Frontal cortex (tissue), 4 donors: ENCODE measurements at places on chromosomes 7 and 10. TPM values are rescaled to one million over a fixed set of nuclear protein-coding genes. Genes with fewer than 3 reads are reported as not detected.

DNA sequence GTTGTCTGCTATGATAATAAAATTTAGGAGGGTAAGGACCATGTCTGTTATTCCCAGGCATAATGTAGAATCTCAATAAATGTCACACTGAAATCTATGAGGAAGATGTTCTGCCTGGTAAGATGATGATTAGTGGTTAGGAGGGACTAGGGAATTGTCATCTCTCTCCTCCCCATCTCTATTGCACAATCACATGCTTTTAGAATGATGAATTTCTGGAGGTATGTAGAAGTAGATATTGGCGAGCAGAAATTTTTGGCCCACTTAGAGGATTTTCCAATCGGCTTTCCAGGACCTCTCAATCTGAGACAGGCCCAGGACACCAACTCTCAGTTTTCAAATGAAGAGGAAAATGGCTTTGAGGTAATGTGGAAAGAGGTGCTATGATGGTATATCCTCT lies 2.0 kb upstream of the PITX3 start:
- no peak for DNase-seq

DNA sequence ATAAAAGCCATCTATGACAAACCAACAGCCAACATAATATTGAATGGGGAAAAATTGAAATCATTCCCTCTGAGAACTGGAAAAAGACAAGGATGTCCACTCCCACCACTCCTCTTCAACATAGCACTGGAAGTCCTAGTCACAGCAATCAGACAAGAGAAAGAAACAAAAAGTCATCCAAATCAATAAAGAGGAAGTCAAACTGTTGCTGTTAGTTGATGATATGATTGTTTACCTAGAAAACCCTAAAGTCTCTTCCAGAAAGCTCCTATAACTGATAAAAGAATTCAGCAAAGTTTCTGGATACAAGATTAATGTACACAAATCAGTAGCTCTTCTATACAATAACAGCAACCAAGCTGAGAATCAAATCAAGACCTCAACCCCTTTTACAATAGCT lies 285.1 kb upstream of the PHF14 start:
- no peak for DNase-seq

DNA sequence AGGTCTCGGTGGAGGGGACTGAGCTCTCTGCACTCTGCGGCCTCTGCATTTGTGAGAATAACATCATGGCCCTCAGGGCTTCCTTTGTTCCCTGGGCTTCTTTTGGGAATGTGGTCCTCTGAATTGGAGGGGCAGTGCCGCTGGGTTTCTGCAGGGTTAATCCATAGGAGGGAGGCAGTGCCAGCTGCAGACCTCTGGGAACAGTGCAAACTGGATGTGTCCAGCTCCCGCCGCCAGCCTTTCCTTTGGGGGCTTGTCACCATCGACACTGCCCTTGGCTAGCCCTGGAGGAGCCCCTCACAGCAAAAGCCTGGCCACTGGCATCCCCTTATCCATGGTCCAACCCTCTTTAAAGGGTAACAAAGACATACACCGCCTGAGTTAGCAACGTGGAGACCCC lies 174.0 kb downstream of the WDR37 start:
- no peak for DNase-seq

- no peak for DNase-seq
These were observed 125.8 kb upstream of the PDSS1 start for GRCh38 chr10:26571655-26572054.

- no peak for DNase-seq
These were observed 130.5 kb upstream of the UNC5B start for GRCh38 chr10:71081912-71082311.

DNA sequence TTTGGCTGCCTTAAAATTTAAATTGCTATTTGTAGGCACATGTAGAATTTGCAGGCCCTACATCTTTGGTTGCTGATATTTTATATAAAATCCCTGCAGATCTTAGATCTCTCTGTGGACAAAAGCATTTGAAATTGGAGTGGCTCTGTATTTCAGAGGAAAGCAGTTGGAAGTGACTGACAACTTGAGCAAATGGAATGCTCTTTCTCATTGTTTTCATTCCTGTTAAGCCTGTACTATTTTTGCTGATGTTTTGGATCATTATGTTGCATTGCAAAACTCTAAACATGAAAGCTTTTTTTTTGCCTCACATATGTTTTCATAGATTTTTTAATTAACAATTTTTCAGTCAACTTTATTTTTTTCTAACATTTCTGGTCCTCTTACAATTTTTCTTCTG lies 251.2 kb upstream of the MDFIC start:
- DNase-seq: no peak

- peak; percentile 31 for DNase-seq
These were observed 593 bp downstream of the CDK13 start for GRCh38 chr7:39950473-39951225.

DNA sequence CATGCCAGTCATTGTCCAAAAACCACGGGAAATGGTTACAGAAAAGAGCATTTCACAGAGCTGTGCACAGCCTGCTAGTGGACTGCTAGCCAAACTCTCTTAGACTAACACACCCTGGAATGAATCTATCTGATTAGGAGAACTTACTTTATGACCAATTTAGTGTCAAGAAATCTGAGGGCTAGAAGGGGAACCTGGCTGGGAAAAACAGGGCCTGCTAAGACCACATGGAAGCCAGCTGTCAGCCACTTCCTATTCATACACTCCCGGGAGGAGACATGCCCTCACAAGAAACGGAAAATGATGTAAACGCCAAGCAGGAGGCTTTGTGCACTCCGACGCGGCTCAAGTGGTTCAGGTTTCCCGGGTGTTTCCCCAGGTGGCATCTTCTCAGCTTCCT lies 54.8 kb downstream of the MPP7 start:
- no peak for DNase-seq

DNA sequence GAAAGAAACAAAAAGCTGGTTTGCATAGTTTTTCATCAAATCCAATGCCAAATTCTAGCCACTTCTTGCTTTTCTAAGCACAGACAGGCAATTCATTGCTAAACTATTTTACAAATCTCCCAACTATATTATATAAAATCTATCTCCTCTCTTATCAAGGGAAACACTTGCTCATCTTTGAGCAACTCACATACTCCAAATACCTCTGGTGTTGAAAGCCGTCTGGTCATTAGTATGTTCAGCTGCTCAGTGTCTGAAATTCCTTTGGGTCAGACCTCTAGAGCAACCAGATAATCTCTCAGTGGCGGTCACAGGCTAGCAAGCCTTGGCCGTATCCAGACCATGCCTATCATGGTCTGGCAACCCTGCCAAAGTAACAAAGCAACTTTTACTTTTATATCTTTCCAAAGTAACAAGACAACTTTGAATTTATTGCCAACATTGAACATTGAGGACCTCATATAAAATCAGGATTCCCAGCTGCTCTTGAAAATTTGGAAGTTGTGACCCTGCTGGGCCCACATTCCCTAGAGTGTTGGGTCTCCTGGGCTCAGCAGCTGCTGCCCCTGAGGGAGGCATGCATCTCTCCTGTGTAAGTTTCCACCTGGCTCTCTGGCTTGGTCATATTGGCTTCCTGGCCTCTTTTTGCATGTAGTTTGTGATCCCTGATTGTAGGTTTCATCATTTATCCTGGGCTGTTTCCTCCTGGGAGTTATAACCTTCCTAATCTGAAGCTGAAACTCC lies 56.8 kb upstream of the LANCL2 start:
- no peak for DNase-seq

GRCh38 chr10:103685880-103686669 lies 169.3 kb downstream of the SH3PXD2A start:
- DNase-seq: peak; percentile 78

- DNase-seq: no peak
These were observed 166.9 kb downstream of the PAXIP1 start for GRCh38 chr7:154836021-154836448.

GRCh38 chr10:127978481-127978880 lies 71.6 kb downstream of the PTPRE start:
- no peak for DNase-seq

- no peak for DNase-seq
These were observed 50.1 kb upstream of the DPYSL4 start for GRCh38 chr10:132136689-132137088.

DNA sequence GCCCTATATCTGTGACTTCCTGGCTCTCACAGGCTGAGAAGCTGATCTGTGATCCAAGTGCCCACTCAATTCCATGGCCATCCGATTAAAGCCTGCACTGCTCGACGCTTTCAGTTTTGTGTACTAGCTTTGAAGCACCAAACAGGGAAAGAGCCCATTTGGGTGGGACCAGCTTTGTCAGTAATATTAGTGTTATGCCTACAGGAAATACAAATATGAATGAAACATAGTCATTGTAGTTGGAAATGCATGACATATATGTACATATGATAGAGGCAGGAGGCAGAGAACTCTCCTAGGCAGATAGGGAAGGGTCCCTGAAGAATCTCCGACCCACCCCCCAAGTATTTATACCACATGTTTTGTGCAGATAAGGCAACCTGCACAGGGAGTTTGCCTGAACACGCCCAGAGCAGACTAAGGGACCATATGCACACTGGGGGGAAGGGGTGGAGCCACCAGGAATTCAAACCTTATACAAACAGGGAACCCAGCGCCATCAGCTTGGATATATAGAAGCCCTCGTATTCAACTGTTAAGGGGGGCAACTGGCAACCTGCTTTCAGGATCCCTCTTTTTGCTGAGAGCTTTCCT lies 653.2 kb downstream of the PARD3 start:
- no peak for DNase-seq

DNA sequence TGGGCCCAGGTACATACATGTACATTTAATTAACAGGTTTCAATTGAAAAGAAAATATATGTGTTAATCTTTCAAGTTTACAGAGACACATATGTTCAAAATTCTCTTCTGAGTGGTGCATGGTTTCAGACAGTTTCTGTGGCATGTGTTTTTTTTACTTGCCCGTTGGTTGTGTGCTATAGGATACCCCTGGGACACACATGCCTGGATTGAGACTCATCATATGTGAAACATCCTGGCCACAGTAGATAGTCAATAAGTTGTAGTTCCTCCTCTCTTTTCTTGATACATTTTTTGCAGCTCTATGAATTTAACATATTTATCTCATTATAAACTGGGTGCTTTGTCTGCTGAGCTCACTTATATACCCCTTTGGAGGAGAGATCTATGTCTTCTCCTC lies 207.8 kb upstream of the CTBP2 start:
- DNase-seq: no peak

DNA sequence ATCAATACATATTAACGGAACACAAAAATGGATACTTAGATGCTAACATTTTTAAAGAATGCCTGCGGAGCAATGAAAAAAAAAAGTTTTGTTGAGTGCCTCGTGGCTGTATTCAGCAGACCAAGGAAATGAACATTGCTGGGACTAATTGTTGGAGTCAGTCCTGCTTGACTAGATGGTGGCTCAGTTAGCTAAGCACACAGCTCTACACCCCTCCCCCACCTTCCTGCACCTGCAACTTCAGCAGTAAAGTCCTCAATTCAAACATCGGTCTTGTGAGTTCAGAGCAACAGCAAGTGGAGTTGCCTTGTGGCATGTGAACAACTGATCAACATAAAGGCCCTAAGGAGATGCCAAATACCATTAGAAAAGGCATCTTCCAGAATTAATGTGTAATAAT lies 326.0 kb upstream of the NPSR1 start:
- DNase-seq: no peak

DNA sequence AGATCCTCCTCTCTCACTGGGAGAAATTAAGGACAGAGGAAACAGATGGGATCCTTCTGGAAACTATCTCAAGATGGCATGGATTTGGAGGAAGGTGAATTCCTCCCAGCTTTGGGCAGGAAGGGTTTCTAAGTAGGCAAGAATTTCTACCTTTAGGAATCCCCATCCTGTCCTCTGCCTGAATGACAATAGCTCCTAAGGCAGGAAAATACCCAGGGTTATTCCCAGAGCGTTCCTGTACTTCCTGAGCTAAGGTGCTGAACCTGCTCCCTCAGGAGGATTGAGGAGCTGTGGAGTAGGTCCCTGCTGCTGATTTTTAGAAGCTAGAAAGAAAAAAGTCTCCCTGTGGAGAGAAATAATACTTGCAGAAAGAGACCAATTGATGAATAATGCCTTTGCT lies 568 bp downstream of the MGAM2 start:
- DNase-seq: no peak

- DNase-seq: no peak
These were observed 28.3 kb upstream of the AFAP1L2 start for GRCh38 chr10:114432566-114433093.

DNA sequence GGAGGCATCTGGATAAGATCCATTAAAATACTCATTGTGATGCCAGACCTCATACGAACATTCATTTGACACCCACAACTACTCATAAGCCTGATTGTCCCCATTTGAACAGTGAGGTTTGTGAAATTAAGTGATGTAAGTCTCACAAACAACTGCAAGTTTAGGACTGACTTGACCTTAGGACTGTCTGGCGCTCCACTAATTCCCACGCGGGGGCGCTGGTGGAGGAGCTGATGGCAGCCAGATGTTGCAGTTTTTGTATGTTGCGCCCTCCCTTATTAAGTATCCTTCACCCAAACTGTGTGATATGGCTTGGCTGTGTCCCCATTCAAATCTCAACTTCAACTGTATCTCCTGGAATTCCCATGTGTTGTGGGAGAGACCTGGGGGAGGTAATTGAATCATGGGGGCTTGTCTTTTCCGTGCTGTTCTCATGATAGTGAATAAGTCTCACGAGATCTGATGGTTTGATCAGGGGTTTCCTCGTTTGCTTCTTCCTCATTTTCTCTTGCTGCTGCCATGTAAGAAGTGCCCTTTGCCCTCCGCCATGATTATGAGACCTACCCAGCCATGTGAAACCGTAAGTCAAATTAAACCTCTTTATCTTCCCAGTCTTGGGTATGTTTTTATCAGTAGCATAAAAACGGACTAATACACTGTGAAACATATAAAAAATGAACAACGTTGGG lies 20.3 kb upstream of the TIAL1 start:
- DNase-seq: no peak

DNA sequence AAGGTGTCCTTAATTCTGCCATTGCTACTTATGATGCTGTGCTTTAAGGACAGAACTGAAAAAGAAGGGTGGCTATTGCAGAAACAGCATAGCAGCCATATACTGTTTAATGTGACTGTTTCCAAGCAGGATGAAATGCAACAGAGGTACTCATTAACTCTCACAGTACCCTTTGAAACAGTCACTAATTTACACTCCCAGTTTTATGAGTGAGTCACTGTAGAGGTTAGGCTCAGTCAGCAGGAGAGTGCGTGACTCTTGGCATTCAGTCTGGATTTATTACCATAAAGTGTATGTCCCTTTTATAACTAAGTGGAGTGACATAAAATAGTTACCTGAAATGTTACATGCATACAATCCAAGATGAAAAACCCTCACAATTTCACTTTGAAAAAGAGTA lies 27.7 kb downstream of the ALDH18A1 start:
- DNase-seq: no peak

EBLN1 gene
- not detected for total RNA-seq

PTPRZ1 gene
- total RNA-seq: 138 TPM

SFTPA1 gene
- not detected for total RNA-seq

LRRC4 gene
- total RNA-seq: 13.9 TPM

C10orf95 gene
- 0.82 TPM for total RNA-seq

CYP17A1 gene
- total RNA-seq: not detected

MOGAT3 gene
- total RNA-seq: not detected

TCTN3 gene
- 16.3 TPM for total RNA-seq

BRAT1 gene
- 16.7 TPM for total RNA-seq

RARRES2 gene
- total RNA-seq: 6.9 TPM

SKAP2 gene
- 11.0 TPM for total RNA-seq

CD36 gene
- 22.0 TPM for total RNA-seq
